Smooth muscle cell of the coronary artery (primary cell): ENCODE measurements at places on chromosomes 6 and 20. TPM values are rescaled to one million over a fixed set of nuclear protein-coding genes. Genes with fewer than 3 reads are reported as not detected.

The ITPR3 gene
- 14.4 and 42.9 TPM in 2 replicates for total RNA-seq

The SKIC2 gene
- 48.6 and 68.8 TPM in 2 replicates for total RNA-seq

The DSP gene
- total RNA-seq: 1.8 and 41.5 TPM in 2 replicates

The RNF182 gene
- 0.47 TPM in 1 of 2 replicates, not detected in the other for total RNA-seq

The SUMO4 gene
- total RNA-seq: 0.70 and 1.1 TPM in 2 replicates

The POU3F2 gene
- total RNA-seq: not detected in 2 replicates

The OPRL1 gene
- total RNA-seq: 1.5 and 2.3 TPM in 2 replicates

The STMND1 gene
- not detected in 2 replicates for total RNA-seq

The DEFB129 gene
- not detected in 2 replicates for total RNA-seq

The VSTM2L gene
- total RNA-seq: 1.6 and 2.9 TPM in 2 replicates

The MLIP gene
- not detected in 2 replicates for total RNA-seq

The NKX2-2 gene
- total RNA-seq: not detected in 2 replicates

The LST1 gene
- total RNA-seq: 0.30 TPM in 1 of 2 replicates, not detected in the other

The DLL1 gene
- total RNA-seq: 0.38 and 1.8 TPM in 2 replicates

The PSORS1C1 gene
- 1.2 and 1.5 TPM in 2 replicates for total RNA-seq

The SH3BGRL2 gene
- total RNA-seq: 1.1 and 1.3 TPM in 2 replicates

The SCRT2 gene
- not detected in 2 replicates for total RNA-seq

The OARD1 gene
- total RNA-seq: 9.4 and 10.5 TPM in 2 replicates

The STMN3 gene
- total RNA-seq: 2.0 and 6.7 TPM in 2 replicates

The NELFE gene
- total RNA-seq: 77.8 and 109 TPM in 2 replicates

The ZNF391 gene
- 0.45 and 0.70 TPM in 2 replicates for total RNA-seq

The C6orf141 gene
- not detected in 2 replicates for total RNA-seq

The ANGPT4 gene
- not detected in 2 replicates for total RNA-seq

The METTL24 gene
- total RNA-seq: 0.38 and 0.59 TPM in 2 replicates

The DEFB132 gene
- not detected in 2 replicates for total RNA-seq

The KCNB1 gene
- total RNA-seq: under 0.01 and 0.12 TPM in 2 replicates

The TCF21 gene
- 3.5 and 9.9 TPM in 2 replicates for total RNA-seq

The PPP1R16B gene
- 0.12 and 0.23 TPM in 2 replicates for total RNA-seq

The BEND6 gene
- total RNA-seq: 5.6 and 6.1 TPM in 2 replicates

The BACH2 gene
- 0.35 and 0.60 TPM in 2 replicates for total RNA-seq

The DNMT3B gene
- total RNA-seq: 2.0 and 2.3 TPM in 2 replicates

The TFB1M gene
- 11.2 and 15.0 TPM in 2 replicates for total RNA-seq

The HLA-G gene
- 0.35 TPM in 1 of 2 replicates, not detected in the other for total RNA-seq

The NRSN1 gene
- not detected in 2 replicates for total RNA-seq

The EIF6 gene
- total RNA-seq: 108 and 184 TPM in 2 replicates

The BICRAL gene
- total RNA-seq: 3.4 and 4.6 TPM in 2 replicates

The TINAG gene
- not detected in 2 replicates for total RNA-seq

The ALDH8A1 gene
- total RNA-seq: 0.15 and 0.35 TPM in 2 replicates

The TMC2 gene
- 0.23 TPM in 1 of 2 replicates, not detected in the other for total RNA-seq

The BPIFA1 gene
- total RNA-seq: not detected in 2 replicates

The C20orf204 gene
- total RNA-seq: 0.23 and 0.45 TPM in 2 replicates

The RCAN2 gene
- 1.2 and 7.3 TPM in 2 replicates for total RNA-seq

The ARMC2 gene
- total RNA-seq: 0.75 and 1.9 TPM in 2 replicates
